ENCODE measurements at places on chromosomes 5 and 9. TPM values are rescaled to one million over a fixed set of nuclear protein-coding genes. Genes with fewer than 3 reads are reported as not detected.

- no peak for DNase-seq
Observed at GRCh38 chr5:93580063-93580926, 724 bp downstream of the NR2F1-AS1 start.

DNA sequence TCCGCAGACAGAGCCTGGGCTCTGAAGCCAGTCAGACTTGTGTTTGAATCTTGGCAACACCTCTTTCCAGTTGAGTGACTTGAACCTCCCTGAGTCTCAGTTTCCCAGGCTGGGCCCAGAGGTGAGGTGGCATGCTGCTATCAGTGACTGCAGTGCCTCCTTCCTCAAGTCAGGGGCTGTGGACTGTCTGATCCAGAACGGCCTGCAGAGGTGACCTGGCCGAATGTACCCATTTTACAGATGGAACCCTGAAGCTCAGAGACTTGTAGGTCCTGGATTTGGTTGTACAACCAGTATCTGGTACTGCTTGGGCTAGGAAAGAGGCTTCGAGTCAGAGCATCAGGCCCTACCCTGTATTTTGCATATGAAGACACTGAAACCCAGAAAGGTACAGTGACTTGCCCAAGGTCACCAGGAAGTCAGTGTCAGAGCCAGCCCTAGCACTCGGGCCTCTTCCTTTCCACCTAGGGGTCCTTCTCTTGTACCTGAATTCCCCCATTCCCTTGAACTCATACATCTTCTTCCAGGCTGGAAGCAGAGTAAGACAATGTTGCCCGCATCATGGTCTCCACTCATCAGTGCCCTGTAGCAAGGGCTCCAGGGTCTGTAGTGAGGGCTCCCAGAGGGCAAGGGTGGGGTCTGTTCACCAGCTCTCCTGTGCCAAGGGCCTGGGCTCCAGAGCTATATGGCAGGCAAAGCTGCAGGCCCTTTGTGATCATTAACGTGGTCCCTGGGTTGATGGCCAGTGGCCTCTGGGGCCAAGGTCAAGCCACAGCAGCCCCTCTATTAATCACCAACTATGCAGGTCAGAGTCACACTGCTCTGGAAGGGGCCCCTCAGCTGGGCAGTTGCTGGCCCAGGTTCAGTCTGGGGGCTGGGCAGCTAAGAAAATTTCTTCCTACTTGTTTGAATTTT lies 28.5 kb downstream of the GSN start:
- no peak for DNase-seq

DNA sequence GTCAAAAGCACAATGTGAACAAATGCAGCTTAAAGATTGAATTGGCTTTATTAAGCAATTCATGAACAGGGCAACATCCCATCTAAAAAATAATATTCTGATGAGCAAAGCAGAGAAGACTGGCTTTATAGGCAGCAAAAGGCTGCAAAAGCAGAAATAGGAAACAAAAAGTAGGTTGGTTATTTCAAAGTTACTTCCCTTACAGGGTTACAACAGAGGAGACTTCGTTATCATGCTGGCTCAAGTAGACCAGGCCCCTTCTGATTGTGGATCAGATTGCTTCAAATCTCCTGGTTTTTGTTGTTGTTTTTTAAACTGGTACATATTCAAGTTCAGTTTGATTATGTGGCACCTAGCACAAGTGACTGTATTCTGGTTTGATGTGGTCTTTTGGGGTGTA lies 73.1 kb downstream of the MAN2A1 start:
- DNase-seq = no peak

Gene ADAMTS6
- polyA plus RNA-seq = 0.63 TPM

GRCh38 chr9:26947736-26948135 lies 694 bp upstream of the PLAA start:
- DNase-seq = no peak

GRCh38 chr5:113663879-113664541 lies 150.5 kb downstream of the YTHDC2 start:
- DNase-seq = no peak

Measured in hindlimb muscle (tissue), 1 donor.